PC-3 (cell line): ENCODE measurements at places on chromosomes 12 and 14. TPM values are rescaled to one million over a fixed set of nuclear protein-coding genes. Genes with fewer than 3 reads are reported as not detected.

Gene RERG
- not detected in 2 replicates for total RNA-seq

DNA sequence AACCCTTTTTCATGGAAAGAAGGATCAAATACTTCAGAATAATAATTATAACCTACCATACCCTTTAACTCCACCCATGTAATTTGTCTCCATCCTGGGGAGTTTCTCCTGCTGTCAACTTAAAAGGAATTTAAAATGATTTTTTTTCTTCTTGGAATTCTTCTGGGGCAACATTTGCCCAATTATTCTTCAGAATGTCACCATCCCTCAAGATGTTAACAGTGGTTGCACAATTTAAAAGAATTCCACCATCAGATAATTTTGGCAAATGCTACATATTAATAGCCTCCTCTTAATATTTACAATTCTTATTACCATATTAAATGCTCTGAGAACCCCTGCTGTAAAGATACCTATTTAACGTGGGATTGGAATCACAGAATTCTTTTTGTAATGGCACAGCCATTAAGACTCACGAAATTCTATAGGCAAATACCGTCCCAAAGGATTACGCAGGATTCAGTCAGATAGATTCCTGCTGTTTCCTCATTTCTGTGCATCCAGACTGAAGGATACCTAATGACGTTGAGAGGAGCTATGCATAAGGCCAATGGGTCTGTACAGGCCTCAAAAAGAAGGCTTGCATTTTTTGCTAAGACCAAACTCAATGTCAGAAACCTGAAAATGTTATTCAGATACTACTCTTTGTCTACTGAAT, 177.5 kb downstream of the DAD1 start:
- no peak overlapping the region for H3K27ac ChIP-seq
- H3K4me1 ChIP-seq, result no peaks in the 10 kb centered on the region
- no peak for DNase-seq
- H3K27me3 ChIP-seq, result no peaks in the 10 kb centered on the region
- H3K36me3 ChIP-seq, result no peaks in the 10 kb centered on the region

DNA sequence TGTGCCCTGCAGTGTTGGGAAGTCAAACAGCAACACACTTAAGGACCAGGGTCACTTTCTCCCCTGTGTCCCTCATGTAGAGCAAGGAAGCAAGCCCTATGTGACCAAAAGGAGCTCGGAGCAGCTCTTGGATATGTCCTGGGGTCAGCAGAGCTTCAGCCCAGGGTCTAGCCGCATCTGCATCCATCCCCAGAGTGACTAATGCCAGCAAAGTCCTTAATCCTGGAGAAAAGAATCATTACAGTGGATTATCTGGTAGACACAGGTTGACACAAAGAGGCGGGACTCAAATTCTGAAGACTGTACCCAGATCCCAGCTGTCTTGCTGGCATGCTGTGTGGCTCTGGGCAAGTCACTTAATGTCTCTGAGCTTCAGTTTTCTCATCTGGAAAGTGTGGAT, 239.1 kb upstream of the PWP1 start:
- H3K36me3 ChIP-seq, result no peaks in the 10 kb centered on the region
- peaks cover 21% of the 10 kb centered on the region for H3K4me1 ChIP-seq
- H3K27ac ChIP-seq, result no peak overlapping the region
- no peak for DNase-seq
- no peaks in the 10 kb centered on the region for H3K27me3 ChIP-seq
- no peak overlapping the region for H3K4me3 ChIP-seq

DNA sequence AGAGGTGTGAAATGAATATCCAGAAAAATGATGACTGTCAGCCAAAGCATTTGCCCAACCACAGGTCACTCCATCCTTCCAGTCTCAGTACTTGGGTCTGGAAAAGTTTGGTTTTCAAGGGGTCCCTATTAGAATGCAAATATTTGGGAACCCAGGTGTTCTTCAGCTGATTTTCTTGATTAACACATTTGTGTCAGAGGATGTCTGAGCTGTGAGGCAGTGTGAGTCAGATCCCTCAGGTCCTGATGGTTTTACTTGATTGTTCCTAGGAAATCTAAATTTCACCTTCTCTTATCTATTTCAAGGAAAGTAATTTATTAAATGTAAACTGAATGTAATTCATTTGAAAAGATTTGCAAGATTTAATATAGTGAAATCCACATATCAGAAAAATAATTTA, 71.5 kb downstream of the SSPN start:
- no peaks in the 10 kb centered on the region for H3K27me3 ChIP-seq
- DNase-seq, result no peak
- H3K27ac ChIP-seq, result no peak overlapping the region
- peaks cover 16% of the 10 kb centered on the region for H3K4me1 ChIP-seq
- no peak overlapping the region for H3K4me3 ChIP-seq
- H3K36me3 ChIP-seq, result no peaks in the 10 kb centered on the region

Gene KCNC2
- total RNA-seq, result not detected in 2 replicates

DNA sequence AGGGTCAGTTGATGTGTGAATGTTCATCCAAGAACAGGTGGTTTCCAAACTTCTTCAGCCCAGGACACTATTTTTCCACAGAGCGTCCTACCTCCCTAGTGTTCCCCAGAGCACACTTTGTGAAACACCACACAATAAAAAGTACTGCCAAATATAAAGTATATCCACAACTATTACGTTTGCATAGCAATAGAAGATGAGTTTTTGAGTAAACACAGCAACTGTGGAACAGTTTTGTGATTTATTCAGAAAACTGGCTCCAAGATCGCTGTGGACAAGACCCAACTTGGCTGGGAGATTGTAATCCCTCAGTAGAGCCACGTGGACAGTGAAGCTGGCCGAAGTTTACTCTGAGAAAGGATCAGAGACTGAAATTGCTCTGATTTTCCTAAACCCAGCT, 14.5 kb upstream of the MAP1LC3B2 start:
- peaks cover 14% of the 10 kb centered on the region for H3K4me1 ChIP-seq
- no peak overlapping the region for H3K27ac ChIP-seq
- no peak overlapping the region for H3K4me3 ChIP-seq
- no peaks in the 10 kb centered on the region for H3K36me3 ChIP-seq
- H3K27me3 ChIP-seq, result no peaks in the 10 kb centered on the region

GRCh38 chr12:117034249-117034648, 65.0 kb downstream of the TESC start:
- no peaks in the 10 kb centered on the region; the same call in 1 of the 2 replicates for H3K36me3 ChIP-seq
- no peaks in the 10 kb centered on the region for H3K27me3 ChIP-seq
- H3K4me3 ChIP-seq, result no peak overlapping the region
- no peak for DNase-seq
- H3K4me1 ChIP-seq, result no peaks in the 10 kb centered on the region
- H3K27ac ChIP-seq, result no peak overlapping the region

DNA sequence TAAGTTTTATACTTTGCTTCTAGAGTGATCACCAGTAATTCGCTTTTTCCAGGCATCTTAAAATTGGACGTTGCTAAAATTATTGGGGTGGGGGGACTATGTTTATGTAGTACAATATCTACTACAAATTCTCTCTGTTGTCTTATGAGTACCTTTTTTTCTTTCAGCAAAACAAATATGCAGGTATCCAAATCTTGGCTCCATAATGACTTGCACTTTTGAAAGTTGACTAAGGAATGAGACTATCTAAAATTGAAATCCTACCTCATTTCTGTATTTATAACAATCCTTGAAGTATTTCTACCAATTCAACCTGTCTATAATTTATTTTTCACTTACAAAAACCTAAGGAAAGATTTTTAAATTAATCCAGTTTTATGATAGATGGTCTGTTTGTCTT, 2.4 kb downstream of the DYNC1H1 start:
- H3K4me1 ChIP-seq, result peaks cover 59% of the 10 kb centered on the region
- peak overlapping the region; percentile 56 for H3K27ac ChIP-seq
- H3K27me3 ChIP-seq, result no peaks in the 10 kb centered on the region

DNA sequence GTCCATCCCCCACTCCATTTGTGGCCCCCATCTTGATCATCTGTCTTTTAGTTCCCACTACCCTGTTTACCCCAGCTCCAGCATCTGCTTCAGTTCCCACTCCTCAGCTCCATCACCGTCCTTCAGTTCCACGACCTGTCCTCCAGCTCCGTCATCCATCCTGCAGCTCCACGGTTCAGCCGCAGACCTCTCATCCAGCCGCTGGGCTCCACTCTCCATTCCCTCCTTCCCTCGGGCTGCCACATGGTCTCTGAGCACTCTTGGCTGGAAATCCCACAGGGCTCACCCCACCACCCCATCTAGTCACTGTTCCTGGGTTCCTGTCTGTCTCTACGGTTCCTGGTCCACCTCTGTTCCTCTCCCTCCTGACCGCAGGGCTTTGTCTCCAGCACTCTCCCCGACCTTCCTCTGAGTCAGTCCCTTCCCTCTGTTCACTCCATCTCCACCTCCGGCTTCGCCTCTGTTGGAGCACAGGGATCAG, 3.3 kb upstream of the P3H3 start:
- H3K27me3 ChIP-seq, result no peaks in the 10 kb centered on the region
- peak; percentile 26 for DNase-seq
- H3K4me3 ChIP-seq, result peak overlapping the region; percentile 51; the same call in 1 of the 2 replicates

GRCh38 chr12:83808591-83808990, 1104.0 kb downstream of the SLC6A15 start:
- H3K4me3 ChIP-seq, result no peak overlapping the region
- DNase-seq, result no peak
- H3K4me1 ChIP-seq, result peaks cover 19% of the 10 kb centered on the region
- no peaks in the 10 kb centered on the region for H3K36me3 ChIP-seq

- H3K27me3 ChIP-seq, result no peaks in the 10 kb centered on the region
- H3K4me3 ChIP-seq, result no peak overlapping the region
- peak; percentile 30 for DNase-seq
- peaks cover 13% of the 10 kb centered on the region; the same call in 1 of the 2 replicates for H3K4me1 ChIP-seq
Observed at GRCh38 chr14:81516986-81517797, 16.5 kb downstream of the SEL1L start.

- H3K27ac ChIP-seq, result peak overlapping the region; percentile 98
- no peaks in the 10 kb centered on the region for H3K36me3 ChIP-seq
- peak; percentile 94 for DNase-seq
- peaks cover 40% of the 10 kb centered on the region for H3K4me1 ChIP-seq
Observed at GRCh38 chr12:96198965-96199364, 4.8 kb downstream of the ELK3 start.

- peak overlapping the region; percentile 35 for H3K27ac ChIP-seq
- no peaks in the 10 kb centered on the region for H3K36me3 ChIP-seq
- peaks cover 19% of the 10 kb centered on the region for H3K4me1 ChIP-seq
- peak; percentile 82 for DNase-seq
- no peaks in the 10 kb centered on the region for H3K27me3 ChIP-seq
- no peak overlapping the region for H3K4me3 ChIP-seq
Observed at GRCh38 chr12:91817517-91817916, 328.1 kb downstream of the BTG1 start.
